ENCODE measurements at places on chromosomes 7 and 10.

DNA sequence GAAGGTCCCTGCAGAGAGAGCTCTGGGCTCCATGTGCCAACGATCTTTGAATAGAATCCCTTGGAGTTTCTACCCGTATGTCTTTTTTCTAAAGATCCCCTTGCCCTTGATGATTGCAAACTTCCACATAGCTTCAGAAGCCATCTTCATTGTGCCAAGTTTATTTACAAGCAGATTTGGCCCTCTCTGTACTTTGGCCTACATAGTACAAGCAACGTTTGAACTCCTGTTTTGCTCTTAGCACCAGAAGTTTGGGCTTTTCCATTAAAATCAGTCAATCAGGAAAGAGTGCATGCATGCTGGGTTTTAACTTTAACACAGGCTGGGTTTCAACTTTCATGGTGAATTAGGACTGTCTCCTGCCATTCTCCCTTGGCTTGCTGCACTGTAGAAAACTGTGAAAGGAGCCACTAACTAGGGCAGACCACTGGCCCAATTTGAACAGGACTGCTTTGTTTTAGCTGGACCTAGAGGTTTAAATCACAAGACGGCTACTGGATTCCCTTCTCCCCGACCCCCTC lies 557.6 kb upstream of the GALNT17 start:
- peak; percentile 54 for DNase-seq

DNA sequence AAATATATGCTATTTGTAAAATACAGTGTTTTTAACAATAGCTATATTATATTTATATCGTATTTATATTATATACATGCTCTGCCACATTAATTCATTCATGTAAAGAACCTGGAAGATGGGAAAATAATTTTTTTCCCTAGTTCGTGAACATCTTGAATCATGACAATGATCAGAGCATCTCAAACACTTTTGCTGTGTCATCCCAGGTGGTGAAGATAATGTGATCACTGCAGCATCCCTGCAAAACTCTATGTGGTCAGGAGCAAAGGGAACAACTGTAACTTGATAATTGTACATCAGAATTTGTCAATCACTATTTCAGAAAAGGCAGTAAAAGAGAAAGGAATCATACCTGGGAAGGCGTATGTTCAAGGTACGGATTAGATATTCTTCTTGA lies 39.3 kb downstream of the RAPGEF5 start:
- no peak for DNase-seq

- DNase-seq: no peak
Observed at GRCh38 chr10:11713186-11713743, 28.9 kb upstream of the ECHDC3 start.

GRCh38 chr7:77497079-77497478 lies 40.0 kb upstream of the PTPN12 start:
- no peak for DNase-seq

- DNase-seq: no peak
Observed at GRCh38 chr10:83880252-83880791, 259.0 kb upstream of the GHITM start.

GRCh38 chr7:81672872-81673271 lies 97.0 kb downstream of the HGF start:
- DNase-seq: peak; percentile 94

GRCh38 chr7:12397671-12398070 lies 6.0 kb downstream of the VWDE start:
- DNase-seq: no peak

DNA sequence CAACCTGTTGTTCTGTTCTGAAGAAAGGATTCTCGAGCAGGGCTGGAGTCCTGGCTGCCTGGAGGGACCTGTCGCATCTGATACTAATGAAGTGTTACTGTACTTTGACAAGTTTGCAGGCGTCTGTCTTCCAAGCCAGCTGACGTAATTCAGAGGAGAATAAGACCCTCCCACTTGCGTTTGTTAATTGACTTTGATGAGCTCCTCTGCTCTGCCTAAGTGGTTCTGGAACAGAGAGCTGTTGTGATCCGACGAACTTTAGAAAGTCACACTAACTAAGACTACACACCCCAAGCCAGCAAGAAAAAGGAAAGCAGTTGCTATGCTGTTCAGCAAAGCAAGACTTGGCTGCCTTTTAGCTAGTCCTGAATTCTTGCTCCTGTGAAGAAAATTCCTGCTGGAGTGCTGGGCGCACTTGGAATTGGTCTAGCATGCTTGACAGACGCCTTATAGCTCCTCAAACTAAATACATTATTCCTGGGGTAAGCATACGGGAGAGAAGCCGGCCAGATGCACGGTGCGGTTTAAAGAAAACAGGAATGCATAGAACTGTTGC lies 200.3 kb downstream of the CACNB2 start:
- DNase-seq: no peak

- DNase-seq: no peak
Observed at GRCh38 chr10:118557946-118558345, 37.5 kb downstream of the PRLHR start.

DNA sequence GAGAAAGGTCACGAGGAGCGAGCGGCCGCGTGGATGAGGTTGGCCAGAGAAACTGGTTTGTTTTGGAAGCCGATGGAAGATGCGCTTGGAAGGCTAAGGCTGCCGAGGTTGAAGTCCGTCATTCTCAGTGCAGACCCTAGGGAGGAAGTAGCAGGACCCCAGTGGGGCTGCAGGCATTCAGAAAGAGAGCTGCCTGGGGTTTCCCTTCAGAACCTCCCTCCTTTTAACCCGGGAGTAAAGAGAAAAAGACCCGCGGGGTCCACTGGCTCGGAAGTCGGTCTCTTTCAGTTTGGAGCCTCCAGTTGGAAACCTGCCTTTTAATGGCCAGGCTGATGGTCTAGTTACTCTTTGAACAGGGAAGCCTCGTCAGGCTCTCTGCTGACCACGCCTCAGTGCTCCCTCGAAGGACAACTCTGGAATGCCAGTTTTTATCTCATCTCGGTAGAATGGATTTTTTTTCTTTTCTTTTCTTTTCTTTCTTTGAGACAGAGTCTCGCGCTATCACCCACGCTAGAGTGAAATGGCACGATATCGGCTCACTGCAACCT lies 188.6 kb downstream of the CUX1 start:
- DNase-seq: no peak

GRCh38 chr7:134200970-134201369 lies 73.8 kb downstream of the LRGUK start:
- DNase-seq: no peak

- no peak for DNase-seq
Observed at GRCh38 chr10:71270301-71271220, 48.5 kb upstream of the SLC29A3 start.

DNA sequence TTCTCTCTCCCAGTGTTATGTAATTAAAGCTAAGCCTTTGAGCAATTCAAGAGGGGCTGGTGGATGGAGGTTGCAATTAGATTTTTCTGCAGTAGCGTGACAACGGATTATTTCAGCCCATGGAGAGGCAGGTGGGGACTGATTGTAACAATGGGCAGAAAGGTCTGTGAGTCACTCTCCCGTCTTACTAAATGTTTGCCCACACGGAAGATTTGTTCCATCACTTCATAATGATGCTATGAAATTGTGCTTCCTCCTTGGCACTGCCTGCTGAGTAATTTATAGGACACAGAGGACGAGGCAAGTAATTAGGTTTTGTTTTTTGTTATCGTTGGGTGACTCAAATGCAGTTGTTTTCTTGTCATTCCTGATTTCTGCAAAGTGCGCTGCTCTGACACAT lies 594.5 kb upstream of the DPP6 start:
- DNase-seq: no peak

DNA sequence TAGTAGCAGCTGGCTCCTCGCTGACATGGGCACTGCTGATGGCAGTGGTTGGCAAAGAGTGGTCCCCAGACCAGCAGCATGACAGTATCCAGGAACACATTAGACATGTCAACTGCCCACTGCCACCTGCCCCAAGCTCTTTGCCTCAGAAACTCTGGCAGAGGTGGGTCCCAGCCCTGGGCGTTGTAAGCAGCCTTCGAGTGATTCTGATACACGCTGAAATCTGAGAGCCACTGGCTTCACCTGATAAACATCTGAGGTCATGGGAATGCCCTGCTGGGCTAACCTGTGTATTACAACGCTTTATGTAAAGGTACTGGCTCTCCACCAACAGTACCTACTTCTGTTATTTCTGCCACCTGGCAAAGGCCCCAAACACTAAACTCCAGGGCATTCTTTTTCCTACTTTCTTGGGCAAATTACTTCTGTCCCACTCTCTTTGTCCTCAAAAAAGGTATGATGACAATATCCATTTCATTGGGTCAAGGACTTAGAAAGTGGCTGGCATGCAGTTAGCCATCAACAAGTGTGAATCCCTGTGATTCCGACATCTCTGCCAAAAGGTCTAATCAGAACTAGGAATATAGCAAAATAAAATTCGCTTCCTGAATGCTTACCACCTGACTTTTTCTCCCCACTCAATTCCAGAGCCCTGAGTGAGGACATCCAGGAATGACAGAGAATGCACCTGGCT lies 9.2 kb downstream of the SGMS1 start:
- peak; percentile 15 for DNase-seq

DNA sequence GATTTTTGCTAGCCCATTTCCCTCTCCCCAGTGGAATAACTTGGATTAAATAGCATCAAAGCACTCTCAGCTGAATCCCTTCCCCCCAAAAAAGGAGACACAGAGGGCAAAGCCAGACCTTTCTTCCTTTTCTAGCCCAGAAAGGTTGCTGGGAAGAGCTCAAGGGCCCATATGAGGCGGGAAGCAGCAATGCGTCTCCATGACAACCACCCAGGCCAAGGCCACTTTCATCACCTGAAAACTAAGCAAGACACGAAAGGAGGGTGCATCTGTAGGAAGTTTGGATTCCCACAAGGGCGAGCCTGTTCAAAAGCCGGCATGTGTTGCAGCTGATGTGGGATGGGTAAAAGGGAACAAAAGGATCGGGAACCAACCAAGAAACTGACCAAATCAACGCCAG lies 229.1 kb downstream of the PLXNA4 start:
- DNase-seq: no peak

GRCh38 chr10:82564353-82565196 lies 689.6 kb downstream of the NRG3 start:
- DNase-seq: peak; percentile 22

- DNase-seq: no peak
Observed at GRCh38 chr7:20131776-20132175, 85.4 kb downstream of the MACC1 start.

DNA sequence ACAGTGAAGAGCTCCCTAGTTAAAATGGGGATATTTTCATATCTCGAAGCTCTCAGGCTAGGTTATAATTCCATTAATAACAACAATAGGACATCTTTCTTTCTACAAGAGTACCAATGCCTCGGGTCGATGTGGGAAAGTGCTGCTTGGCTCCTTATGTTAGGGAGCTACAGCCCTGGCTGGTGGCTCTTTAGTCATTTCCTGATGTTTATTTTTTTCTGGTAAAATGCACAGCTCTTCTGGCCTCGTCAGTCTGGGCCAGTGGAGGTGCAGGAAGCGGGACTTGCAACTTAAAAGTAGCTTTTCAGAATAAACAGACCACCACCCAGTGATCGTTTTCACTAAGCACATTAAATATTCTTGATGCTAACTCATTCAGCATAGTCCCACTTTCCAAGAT lies 58.3 kb downstream of the MKX start:
- DNase-seq: no peak

DNA sequence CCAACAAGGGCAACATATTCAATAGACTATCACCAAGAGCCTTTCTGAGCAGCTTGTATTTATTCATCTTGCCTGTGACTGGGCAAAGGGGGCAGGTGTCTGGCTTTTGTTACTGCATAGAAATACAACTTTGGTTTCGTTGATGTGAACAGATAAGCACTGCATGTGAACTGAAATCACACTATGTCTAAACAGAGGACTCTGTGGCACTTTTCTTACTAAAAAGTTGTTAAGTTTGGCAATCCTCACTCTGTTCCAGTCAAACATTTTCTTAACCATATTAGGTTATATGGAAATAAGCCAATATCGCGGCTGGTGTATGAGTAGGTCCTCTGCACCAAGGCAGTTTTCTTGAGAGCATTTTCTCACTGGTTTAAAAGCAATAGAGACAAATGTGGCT lies 48.5 kb downstream of the CALD1 start:
- no peak for DNase-seq

DNA sequence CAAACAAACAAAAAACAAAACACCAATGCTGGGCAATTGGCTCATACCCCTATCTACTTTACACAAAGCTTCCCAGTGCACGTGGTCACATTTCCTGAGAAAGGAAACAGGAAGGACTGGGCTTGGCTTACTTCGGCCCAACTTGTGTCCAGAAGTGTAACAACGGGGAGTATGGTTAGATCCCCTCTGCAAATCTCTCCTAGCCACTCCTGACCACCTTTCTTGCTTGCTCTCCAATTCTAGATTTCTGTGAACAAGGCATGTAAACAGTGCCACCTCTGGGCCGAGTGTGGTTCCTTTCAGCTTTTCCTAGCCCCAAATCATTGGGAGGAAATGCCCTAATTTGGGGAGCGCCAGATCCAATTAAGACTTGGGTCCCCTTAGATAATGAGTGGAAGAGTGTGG lies 21.0 kb upstream of the FRAT2 start:
- no peak for DNase-seq

GRCh38 chr10:79322616-79323543 lies 24.4 kb upstream of the PPIF start:
- DNase-seq: no peak

GRCh38 chr10:112039823-112040222 lies 143.7 kb downstream of the GPAM start:
- no peak for DNase-seq

DNA sequence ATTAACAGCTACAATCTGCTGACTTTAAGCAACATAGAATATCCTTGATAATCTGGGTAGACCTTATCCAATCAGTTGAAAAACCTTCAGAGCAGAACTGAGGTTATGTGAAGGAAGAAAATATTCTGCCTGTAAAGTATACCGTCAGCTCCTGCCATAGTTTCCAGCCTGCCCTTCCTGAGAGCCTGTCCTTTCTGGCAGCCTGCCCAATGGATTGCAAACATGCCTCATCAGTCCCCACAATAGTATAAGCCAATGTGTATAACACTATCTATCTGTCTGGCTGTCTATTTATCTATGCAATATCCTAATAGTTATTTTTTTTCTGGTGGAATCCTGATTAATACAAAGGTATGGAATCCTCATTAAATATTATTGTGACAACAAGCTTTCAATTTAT lies 489.2 kb upstream of the KCND2 start:
- DNase-seq: no peak

DNA sequence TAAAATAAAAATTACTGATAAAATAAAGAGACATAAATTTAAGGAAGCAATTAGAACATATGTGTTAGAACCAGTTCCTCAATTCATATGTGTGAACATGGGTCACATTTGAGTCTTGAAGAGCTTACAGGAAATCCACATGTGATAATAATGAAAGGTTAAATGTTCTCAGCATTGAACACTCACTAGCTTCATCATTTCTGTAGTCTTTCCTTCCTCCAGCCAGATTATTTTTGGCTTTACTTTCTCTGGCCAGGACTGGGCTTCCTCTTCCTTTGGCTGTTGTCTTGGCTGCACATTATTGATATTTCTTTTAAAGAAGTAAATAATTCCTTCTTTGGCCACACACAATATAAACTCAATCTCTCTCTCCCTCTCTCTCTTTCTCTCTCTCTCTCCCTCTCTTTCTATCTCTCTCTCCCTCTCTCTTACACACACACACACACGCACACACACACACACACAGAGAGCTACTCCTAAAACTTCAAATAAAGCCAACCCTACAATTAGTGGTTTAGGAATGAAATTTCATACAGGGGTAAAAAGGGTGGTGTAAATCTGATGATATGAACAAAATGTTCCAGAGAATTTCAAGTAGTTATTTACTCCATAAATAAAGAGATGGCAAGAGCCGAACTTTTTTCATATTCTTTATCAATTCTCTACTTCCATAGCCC lies 171.2 kb downstream of the REEP3 start:
- no peak for DNase-seq

GRCh38 chr10:128152741-128153580 lies 26.7 kb upstream of the MKI67 start:
- DNase-seq: no peak

GRCh38 chr10:88361995-88362807 lies 220.9 kb downstream of the RNLS start:
- DNase-seq: no peak

Measured in DMS 273 treated with DMSO at 0.1 percent for 48 hours (cell line).